ENCODE measurements at places on chromosomes 3 and 15.

- DNase-seq: no peak
Observed at GRCh38 chr3:45984331-45985312, 11.0 kb downstream of the FYCO1 start.

DNA sequence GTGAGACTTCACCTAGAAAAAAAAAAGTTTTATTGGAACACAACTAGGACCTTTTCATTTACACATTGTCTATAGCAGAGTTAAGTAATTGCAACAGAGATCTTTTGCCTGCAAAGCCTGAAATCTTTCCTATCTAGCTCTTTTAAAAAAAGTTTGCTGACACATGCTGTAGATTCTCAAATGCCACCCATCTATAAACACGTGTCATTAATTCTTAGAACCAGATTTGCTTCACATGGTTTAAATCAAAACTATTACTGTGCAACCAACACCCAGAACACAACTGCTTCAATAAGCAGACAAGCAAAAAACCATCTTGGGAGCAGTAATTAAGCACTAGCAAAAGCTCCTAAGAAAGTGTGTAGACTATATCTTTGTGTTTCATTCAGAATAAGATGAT lies 55.0 kb downstream of the OXSM start:
- no peak for DNase-seq

GRCh38 chr15:70200511-70201424 lies 103.1 kb upstream of the TLE3 start:
- no peak for DNase-seq

- no peak for DNase-seq
Observed at GRCh38 chr15:64845831-64846595, 4.3 kb downstream of the PLEKHO2 start.
